NCI-H1092 (cell line): ENCODE measurements at places on chromosomes 7 and 10.

- no peak for DNase-seq
Observed at GRCh38 chr10:62760401-62760800, 44.1 kb upstream of the ADO start.

DNA sequence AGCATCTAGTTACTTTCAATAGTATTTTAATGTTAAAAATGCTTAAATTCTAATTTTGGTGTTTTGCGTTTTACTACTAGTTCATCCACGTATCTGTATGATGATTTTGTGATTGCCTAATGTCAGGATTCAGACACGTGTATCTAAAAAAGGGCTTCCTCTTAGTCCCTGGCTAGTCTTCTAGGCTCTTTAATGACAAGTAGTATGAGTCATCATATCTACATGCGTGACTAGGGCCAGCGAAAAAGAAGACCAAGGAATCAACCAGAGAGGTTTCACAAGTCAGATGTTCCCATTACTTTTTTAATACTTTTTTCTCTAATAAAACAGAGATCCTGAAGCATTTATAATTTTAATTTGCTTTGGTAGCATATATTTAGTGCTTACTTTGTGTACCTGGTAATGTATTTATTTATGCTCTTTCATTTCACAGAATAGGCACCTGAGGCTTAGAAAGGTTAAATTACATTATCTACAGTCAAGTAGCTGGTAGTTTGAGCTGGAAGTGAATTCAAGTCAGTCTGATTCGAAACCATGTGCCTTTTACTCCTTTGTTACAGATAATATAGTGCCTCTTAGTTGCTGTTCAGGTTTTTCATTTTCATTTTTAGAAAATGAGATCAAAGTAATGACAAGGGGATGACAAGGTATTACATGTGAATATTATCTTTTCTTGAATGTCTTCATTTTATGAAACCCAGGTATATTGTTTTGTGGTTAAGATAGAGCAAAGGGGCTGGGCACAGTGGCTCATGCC lies 140.3 kb downstream of the FOXP2 start:
- DNase-seq, result no peak

DNA sequence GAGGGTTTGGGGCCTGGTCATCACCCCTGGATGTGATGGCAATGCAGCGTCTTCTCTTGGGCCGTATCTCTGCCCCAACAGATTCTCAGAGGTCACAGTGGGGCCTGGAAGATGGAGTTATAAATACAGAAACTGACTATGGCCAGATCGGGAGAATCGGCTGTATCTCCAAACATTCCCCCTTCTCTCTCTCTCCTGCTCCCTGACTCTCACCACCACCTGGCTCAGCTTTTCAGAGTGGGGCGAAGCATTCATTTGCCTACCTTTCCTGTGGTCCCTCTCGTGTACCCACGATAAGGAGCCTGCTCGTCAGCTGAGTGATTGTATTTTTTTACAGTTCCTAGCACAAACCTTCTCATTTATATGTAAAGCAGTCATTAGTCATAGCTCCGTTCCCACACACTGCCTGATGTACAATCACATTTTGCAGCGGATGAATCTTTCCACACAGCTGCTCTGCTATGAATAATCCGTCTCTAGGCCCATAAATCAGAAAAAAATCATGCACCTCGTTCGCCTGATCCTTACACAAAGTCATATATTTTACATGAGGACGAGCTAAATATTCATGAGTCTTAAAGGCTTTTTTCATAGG lies 23.2 kb upstream of the BTRC start:
- no peak for DNase-seq

DNA sequence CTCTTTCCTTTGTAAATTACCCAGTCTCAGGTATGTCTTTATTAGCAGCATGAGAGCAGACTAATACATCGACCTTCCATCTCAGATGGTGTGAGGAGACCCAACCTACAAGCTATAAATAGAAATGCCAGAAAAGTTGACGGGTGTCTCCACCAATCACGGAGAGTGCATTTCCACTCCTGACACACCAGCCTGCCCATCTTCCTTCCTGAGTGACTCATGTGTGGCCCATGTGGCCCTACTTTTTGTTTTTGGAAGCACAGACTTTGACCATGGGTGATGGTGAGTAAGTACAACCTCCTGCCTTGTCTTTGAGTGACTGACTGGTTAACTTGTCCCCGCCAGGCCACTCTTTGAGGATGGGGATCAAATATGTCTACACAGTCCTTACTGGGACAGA lies 147.0 kb downstream of the OAT start:
- no peak for DNase-seq

- no peak for DNase-seq
Observed at GRCh38 chr7:157474685-157475084, 137.9 kb downstream of the DNAJB6 start.

- no peak for DNase-seq
Observed at GRCh38 chr10:133253361-133253955, 15.8 kb downstream of the VENTX start.

GRCh38 chr7:30992414-30992813 lies 28.7 kb downstream of the GHRHR start:
- no peak for DNase-seq

- DNase-seq, result no peak
Observed at GRCh38 chr7:106883456-106884026, 18.5 kb downstream of the PIK3CG start.

DNA sequence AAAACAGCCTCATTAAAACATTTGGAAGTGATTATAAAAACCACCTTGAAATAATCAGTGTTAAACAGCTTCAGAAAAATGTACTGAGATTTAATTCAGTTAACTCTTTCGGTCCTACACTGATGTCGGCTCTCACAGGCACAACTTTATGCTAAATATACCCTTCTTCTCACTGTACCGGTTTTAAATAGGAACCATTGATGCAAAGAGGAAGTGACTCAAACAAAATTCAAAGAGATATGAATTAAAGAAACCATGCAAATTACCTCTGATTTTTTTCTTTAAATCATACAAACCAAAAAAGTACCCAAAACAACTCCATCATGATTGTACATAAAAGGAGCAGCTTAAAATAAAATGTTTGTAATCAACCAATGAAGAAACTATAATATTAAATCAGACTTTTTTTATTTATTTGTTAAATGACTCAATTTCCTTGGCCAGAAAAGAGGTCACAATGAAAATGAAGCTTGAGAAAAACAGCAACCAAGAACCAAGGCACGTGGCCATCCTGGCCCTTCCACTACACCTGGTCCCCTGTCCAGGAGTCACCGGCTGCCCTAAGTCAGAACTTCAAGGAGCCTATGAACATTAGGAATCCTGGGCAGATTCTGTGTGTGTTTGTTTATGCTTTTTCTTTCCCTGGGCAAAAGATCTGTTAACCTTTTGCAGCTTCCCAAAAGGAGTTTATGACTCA lies 73.0 kb upstream of the CABCOCO1 start:
- no peak for DNase-seq

- no peak for DNase-seq
Observed at GRCh38 chr10:80149123-80149522, 16.6 kb downstream of the PLAC9 start.

DNA sequence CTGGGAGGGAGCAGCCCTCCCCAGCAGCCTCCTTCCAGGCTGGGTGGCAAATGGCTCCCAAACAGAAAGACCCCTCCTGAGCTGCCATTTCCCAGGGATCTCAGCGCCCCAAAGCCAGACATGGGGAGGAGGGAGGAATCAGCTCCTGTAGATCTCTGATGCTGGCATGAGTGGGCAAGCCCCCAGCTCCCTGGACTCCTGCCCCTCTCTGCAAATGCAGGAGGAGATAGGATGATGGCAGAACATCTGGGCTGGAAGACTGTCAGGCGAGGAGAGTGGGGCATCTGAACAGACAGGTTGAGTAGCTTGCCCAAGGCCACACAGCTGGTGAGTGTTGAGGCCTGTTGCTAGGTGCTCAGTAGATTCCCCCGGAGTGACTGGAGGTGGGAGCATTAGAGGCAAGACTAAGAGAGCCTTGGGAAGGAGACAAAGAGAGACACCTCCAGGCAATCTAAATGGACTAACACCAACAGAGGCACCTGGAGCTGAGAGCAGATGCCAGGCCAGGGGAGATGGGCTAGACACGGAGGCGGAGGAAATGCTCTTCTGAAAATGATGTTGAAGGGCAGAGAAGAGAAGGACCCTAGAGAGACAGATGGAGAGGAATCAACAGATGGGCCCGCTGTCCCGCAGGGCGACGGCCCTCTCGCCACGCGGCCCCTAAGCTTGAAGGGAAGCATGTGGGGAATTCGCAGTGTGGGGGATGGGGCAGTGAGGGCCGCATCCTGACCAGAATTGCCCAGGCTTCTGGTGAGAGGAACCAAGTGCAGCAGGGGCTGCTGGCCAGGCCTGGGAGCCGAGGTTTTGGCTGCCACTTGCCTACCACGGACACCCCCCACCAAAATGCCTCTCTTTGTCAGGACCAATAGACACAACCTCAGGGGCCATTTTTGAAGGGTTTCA lies 84.8 kb upstream of the LRRC4 start:
- no peak for DNase-seq

GRCh38 chr7:5692845-5693278 lies 88.6 kb downstream of the RNF216 start:
- DNase-seq, result peak; percentile 48

DNA sequence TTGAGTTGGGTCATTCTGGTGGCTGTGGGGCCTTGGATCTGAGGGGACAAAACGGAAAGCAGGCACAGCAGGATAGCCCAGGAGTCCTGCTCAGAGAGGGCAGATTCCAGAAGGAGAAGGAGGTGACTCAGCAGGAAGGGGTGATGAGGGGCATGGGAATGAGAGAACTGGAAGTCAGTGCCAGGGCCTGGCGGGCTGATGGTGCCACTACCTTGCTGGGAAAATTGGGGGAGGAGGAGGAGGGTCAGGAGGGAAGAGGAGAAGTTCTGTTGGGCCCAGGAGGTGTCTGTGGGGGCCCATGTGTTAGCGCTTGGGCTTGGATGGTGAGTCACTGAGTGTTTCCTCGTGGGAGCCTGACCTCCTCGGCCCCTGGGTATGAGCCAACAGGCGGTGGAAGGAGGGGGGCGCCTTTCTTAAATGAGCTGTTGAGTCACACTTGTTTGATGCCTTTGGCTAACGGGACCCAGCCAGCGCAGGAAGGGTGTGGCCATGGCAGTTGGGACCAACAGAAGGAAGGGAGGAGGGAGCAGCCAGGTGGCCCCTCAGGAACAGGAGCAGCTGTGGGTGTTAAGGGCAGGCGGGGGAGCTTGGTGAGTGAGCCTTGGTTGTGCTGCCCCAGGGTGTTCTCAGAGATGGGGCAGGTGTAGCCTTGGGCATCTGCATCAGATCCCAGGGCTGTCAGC lies 130.0 kb upstream of the BTBD16 start:
- no peak for DNase-seq

DNA sequence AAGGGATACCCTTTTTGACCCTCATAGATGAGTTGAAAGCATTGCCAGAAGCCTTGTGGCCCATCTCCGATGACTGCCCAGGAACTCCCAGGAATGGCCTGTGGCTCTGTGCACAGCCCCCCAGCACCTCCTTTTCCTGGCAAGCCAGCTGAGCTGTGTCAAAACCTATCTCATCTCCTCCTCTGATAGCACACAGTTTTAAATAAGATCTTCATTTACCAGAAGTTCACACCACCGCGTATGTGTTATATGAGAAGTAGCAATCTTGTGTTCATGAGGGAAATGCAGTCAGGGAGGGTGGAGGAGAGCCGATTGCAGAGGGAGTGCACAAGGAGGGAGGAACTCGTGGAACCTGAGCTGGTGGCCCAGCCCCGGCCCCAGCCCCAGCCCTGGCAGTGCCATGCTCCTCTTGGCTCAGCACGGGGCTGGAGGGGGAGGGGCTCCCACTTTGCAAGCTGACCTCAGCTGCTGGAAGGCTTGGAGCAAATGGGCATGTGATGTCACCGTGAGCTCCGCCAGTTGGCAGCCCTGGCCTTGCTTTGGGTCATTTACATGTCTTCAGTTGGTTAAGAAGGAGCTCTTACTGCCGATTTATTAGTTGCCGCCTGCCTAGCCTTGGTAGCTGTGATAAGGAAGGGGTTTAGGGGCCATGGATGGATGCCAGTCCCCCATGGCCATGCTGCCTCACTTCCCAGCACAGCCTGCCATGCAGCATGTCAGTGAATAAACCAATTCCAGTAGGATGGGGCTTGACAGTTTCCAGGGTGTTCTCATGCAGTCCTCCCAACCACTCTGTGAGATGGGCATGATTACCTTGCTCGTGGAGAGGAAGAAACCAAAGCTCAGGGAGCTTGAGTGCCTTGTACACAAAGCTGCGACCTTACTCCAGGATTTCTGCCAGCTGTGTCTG lies 20.0 kb downstream of the UNC5B start:
- peak; percentile 62 for DNase-seq

GRCh38 chr10:84076047-84076388 lies 63.3 kb upstream of the GHITM start:
- DNase-seq, result no peak

- no peak for DNase-seq
Observed at GRCh38 chr10:92248566-92248965, 42.3 kb downstream of the CPEB3 start.

- DNase-seq, result no peak
Observed at GRCh38 chr7:16091701-16092310, 329.5 kb downstream of the CRPPA start.

DNA sequence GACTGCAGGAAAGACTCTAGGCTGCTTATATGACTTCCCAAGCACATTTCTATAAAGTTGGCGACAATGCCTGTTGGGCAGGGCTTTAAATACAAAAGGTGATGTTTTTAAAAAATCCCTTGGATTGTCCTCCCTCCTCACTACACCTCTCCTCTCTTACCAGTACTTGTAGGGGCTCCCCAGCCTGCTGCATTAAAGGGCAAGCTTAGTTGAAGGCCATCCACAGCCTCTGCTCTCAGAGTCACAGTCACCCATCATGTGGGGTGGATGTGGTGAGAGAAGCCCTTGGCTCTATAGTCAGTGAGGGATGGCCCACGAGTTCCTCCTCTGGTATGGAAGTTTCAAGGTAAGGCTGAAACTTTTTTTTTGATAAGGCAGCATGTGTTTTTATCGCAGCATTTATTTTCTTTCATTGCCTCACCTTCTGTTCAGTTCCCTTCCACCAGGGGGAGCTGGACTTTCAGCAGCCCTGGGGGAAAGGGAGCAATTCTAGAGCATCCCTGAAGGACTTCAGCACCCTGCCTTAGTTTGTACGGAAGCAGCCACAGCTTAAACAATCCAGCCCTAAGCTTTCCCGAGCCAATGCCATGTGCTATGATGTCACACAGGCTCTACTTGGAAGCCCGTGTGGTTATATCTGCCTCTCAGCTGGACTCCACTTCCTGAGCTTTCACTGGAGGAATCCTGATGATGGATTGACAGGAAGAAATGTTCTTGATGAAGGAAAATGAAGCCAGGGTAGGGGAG lies 131.9 kb downstream of the CALCR start:
- DNase-seq, result no peak

GRCh38 chr7:145909991-145910513 lies 206.5 kb upstream of the CNTNAP2 start:
- DNase-seq, result no peak

DNA sequence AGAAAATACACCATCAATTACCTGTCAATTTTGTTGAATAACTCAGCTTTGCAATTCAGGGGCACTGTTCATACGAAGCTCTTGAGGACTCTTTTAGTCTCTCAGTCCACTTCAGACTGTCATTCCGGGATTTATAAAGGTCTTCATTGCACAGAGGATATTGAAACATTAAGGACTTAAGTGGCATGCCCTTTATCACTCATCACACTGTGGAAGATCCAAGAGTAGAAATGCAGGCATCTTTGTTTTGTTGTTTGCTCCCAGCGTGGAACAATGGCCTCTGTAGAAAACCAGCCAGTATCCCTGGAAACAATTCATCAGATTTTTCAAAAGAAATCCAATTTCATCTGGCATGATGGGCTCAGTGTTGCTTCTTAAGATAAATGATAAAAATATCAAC lies 66.3 kb upstream of the LRGUK start:
- DNase-seq, result no peak

GRCh38 chr7:38027884-38028455 lies 107.5 kb downstream of the EPDR1 start:
- DNase-seq, result no peak
